ENCODE measurements at places on chromosomes 11 and 22.

DNA sequence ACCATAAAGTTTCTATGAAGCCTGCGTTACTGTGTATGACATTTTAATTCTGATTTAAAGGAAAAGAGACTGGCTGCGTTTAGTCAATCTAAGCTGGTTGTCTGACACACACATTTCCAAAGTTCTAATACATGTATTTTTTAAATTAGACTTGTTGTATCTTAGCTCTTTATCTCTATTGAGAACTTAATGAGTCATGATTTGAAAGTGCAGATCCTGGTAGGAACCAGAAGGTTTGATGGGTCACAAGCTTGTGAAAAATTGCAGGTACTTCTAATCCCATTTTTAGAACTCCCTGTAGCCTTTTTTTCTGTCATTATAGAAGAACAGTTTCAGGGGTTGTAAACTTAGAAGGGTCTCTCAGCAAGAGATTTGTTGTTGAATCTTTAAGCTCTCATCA is 210.3 kb downstream of the DDX10 start:
- DNase-seq = no peak

DNA sequence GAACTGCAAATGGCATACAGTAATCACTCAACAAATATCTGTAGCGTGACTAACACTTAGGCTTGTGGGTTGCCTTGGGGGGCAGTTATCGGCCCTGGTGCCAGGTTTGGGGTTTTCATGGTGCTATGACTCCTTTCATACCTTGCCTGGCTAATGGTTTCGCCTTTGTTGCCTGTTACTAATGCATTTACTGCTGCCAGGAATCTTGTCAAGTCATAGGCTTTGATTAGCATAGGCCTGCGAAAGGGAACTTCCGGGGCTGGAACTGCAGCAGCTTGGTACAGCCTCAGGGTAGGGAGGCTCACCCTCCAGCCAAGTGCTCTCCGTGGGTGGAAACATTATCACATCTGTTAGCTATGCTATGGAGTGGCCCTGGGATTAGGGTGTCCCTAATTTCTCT is 13.2 kb downstream of the SLC25A18 start:
- DNase-seq = peak; percentile 98

DNA sequence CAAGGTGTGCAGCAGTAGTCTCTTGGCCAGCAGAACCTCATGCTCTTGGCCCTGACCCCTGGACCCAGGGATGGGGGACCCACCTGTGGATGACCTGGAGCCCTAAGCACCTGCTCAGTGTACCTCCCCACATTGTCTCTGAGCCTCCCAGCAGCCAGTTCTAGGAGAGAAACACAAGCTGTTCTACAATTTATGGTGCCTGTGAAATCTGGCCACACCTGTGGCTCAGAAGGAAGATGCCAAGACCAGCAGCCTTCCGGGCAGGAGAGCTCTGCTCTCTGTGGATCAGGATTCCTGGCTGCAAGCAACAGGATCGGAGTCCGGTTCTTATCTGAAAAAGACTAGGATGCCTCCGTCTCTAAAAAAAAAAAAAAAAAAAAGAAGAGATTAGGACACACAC is 103.6 kb upstream of the ANO1 start:
- no peak for DNase-seq

- no peak for DNase-seq
These were observed 29.8 kb upstream of the BLID start for GRCh38 chr11:122145715-122146274.

GRCh38 chr22:20940186-20940651 is 23.0 kb downstream of the CRKL start:
- DNase-seq = no peak

DNA sequence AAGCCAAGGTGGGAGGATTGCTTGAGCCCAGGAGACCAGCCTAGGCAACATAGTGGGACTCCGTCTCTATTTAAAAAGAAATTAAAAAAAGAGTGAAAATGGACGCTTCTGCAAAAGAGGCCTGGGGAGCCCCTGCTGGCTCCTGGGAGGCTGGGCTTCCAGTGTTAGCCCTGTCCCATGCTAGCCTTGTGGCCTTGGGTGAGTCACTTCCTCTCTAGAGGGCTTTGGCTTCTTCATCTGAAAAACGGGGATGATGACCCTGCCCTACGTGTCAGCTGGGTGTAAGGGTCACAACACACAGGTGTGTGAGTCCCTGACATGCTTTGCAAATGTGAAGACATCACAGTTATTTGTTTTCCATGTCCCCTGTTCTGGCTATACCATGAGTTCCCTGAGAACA is 32.8 kb downstream of the FAM227A start:
- no peak for DNase-seq

- no peak for DNase-seq
These were observed 52.7 kb upstream of the RRM1 start for GRCh38 chr11:4041731-4042391.

DNA sequence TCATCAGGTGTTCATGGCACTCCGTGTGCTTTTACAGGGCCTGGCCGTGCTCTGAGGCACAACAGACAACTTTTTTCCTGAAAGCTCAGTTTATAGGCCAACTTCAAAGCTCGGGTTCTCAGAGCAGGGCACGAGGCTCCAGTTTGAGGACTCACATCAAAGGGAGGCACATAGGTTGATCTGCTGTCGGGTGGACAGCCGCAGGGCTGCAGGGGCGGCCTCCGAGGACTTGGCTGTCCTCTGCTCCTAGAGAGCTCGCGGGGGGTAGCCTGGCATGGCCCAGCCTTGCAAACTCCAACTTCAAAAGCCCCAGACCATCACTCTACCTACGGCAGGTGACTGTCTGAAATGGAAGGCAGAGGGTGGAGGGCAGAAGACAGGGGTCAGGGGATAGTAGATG is 31.6 kb downstream of the C11orf58 start:
- no peak for DNase-seq

DNA sequence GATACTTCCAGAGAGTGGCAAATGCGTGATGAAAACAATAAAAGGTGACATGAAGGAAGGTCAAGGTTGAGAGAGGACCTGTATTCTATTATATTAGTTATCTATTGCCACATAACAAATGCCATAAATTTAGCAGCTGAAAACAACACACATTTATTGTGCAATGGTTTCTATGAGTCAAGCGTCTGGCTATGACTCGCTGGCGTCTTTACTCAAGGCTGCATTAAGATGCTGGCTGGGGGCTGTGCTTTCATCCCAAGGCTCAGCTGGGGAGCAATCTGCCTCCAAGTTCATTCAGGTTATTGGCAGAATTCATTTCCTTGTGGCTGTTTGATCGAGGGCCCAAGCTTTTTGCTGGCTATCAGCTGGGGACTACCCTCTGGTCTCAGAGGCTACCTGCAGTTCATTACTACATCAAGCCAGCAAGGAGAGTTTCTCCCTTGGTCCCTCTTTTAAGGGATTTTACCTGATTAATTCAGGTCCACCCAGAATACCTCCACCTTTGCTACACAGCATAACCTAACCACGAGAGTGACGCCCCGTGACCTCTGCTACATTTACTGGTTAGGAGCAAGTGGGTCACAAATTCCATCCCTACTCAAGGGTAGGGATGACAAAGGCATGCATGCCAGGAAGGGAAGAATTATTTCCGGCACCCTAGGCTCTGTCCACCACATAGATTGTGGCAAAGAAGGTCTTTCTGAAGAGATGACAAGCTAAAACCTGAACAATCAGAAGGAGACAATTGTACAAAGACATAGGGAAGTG is 549.1 kb downstream of the MN1 start:
- no peak for DNase-seq

DNA sequence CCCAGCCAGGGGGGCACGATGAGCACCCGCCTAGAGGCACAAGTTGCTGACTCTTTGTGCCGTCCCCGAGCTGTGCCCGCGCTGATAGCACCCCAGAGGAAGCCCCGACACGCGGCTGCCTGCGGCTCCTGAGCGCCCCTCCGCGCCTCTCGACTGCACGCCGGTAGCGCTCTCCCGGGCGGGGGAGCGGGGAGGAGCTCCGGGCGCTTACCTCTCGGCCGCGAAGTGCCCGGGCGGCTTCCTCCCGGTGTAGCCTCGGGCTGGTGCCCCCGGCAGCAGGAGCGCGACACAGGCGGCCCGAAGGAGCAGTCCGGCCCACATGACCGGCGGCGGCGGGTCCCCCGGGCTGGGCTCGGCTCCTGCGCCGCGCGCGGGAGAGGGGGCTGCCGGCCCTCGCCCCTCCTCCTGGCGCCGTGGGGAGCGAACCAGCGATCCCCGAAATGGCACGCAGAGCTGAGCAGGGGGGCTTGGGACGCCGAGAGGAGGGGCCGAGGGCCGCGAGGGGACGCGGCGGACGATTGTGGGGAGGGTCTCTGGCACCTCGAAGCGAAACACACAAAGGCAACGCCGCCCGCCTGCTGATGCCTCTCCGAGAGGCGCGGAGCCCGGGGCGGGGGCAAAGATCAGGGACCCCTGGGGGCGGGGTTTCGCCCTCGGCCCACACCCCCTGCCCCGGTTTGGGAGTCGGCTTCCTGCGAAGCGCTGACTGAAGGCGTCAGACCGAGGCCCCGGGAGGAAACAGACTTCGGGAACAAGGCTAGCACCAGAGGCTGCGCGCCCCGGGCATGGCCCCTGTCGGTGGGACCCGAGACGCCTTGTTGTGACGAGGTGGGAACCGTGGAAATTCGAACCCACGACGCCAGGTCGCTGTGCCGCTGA is at the start of gene VWCE:
Gene VWCE (minus strand): TSS at position 600 of the 879 bp plus-strand sequence. CDS start 279 bp downstream, at position 321.
- no peak for DNase-seq

DNA sequence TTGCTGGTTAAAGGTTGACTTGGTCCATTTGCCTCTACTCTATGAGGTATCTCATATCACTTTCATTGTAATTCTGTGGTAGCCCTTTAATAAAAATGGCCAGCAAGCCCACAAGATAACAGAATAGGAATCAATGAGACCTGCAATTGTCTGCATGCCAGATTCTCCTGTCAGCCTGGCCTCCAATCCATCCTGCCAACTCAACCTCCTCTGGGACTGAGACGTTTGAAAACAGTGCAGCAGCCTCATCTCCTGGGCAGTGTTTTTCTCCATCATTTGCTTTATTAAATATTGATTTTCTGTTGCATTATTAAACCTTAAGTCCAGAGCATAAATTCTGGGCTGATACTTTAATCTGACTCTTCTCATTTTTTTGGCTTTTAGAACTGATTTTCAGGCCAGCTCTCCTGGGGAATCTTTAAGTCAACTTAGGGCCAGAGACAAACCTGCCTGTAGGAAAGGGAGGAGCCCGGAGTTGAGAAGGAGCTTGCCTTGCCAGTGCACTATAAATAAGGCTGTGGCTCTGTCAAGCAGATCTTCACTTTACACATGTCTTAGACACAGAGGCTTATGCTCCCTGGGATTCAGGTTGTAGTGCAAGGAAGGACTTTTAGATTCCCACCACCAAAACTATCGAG is 798.0 kb downstream of the NTM start:
- no peak for DNase-seq

- no peak for DNase-seq
These were observed 58.0 kb upstream of the KIRREL3 start for GRCh38 chr11:127058524-127058923.
